ENCODE measurements at places on chromosomes 1 and 21.

DNA sequence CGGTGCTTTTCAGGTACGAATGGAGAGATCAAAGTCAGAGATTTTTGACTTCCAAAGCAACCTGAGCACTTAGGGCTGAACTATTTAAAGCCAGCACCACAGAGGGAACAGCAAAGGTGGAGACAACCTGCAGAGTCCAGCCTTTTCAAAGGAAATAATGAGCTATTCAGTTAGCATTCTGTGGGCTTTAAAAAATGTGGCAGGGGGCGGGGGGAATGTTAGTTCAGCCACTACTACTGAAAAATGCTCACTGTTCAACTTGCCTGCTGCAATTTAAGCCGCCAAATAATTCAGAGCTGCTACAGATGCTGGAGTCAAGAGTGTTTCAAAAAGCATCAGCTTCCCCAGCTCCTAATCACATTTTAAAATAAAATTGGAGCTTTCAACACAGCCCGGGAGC lies 473.3 kb upstream of the PLXNA2 start:
- no peak for DNase-seq

GRCh38 chr1:236063919-236064673 lies 794 bp downstream of the NID1 start:
- peak; percentile 16 for DNase-seq

DNA sequence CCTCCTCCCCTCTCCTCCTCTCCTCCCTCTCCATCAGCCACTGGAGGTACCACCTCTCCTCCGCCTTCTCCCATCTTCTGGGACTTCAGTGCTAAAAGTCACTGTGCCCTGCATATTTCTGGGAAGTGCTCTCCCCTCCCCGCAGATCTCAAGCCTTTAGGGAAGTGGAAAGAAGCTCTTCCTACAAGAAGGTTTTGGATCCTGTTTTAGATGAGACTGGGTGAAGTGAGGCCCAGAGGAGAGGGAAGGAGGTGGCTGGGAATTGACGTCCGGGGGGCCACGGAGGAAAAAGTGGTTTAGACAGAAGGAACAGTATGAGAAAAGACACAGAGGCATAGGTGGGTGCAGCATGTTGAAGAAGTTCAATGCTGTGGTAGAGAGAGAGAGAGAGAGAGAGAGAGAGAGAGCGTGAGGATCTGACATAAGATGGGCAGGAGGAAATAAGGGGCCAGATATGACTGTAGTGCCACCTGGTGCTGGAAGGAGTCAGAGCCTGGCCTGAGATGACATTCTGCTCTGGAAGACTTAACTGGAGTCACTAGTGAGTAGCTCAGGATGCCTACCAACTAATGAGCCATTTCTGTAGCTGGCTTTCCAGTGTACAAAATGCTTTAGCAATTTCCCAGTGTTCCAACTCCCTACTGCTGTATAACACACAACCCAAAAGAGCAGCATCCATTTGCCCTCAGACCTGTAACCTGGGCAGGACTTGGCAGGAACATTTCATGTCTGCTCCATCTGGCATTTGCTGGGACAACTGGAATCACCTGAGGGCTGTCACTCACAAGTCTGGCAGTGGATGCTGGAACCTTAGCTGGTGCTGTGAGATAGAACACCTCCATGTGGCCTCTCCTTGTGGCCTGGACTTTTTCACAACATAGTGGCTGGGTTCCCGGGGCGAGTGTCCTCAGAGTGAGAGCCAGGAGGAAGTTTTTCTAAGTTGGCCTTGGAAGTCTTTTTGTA lies 16.6 kb upstream of the ZSCAN20 start:
- peak; percentile 22 for DNase-seq

GRCh38 chr1:205664399-205665017 lies 15.8 kb downstream of the SLC45A3 start:
- no peak for DNase-seq

DNA sequence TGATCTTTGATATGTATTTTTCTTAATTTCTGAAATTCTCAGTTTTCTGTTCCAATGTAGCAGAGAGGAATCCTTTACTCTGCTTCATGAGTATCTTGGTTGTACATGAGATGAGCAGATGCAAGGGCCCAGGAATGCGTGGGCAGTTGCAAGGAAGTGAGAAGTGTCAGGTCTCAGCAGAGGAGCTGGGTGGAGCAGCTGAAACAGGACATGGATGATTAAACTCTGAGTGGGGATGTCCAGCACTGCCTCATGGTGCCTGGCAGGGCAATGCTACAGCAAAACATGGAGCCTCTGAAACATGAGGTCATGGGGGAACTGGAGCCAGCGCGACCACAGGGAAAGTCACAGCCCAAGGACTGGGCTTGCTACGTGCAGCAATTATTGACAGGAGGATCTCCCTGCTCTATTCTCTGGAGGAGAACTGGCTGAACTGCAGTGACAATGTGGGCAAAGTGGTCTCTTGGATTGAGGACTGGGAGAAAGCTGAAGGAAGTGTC lies 48.4 kb downstream of the COLGALT2 start:
- DNase-seq: no peak

DNA sequence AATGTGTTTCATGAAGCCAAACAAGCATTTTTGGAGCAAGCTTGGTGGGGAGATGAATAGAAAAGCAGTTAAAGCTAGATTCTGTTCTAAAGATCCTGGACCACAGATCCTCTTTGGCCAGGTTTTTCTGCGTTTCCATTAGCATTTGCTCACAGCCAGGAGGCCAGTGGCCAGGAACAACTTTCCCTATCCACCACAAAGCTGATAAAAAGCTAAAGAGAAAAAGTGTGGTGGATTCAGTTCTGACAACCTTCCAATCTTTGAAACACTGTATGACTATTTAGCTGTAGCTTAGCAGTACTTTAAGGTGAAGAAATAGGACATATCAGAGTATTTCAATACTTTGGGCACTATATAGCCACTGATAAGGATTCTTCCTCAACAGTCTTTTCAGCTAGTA lies 3.0 kb upstream of the NEK7 start:
- DNase-seq: no peak
